Thoracic aorta (tissue), 2 donors: ENCODE measurements at places on chromosomes 5 and 9.

DNA sequence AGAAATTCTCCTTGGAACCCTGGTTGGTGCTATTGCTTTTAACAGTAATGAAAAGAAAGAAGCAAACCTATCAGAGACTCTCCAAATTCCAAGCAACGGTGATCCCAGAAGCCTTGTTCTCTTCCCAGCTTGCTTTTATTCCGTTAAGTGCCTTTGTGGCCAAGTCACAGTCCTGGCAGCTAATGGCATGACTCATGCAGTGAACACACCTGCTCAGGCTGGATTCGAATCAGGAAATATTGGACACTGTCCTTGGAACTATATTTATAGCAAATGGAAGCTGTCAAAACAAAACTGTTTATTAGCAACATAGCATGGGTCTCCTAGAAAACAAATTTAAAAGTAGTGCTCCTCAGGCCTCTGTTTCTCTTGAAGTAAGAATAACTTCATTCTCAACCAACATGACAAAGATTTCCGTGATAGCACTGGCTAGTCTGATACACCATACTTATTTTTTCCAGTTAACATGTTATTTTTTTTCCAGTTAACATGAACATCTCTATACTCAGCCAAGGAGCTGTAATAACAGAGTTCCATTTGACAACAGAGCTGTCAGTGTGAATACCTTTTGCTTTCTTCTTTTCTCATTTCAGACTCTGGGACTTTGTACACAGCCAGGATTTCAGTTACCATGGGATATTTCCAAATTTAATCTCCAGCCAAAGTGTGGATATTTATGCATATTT, 502.4 kb downstream of the GADD45G start:
- no peak for DNase-seq

DNA sequence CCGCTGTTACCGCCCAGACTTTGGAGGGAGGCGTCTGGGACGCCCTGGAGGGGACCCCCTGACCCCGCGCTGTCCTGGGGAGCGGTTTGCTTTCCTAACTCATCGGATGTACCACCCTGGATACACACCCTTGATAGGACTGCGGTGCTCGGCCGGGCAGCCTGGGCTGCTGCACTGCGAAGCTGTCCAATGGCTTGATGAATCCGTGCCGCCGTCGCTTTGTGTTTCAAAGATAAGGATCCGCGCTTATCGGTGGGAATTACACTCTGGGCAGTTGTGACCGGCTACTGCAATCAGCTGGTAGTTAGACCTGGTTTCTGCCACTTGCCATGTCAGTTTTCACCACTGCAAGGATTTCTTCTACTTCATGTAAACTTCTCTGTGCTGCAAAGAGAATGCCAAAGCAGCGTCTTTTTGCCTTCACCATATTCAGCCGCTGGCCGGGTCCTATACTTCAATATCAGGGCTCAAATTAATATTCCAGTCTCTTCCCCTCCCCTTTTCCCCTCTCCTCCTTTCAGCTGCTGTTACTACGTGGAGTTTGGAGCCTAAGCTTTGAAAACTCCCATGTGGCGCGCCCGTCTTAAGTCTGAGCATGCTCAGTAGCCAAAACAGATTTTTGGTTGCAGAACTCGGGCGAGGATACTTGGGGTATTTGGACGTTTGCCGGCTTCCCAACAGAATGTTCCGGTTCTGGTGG, 727 bp downstream of the SMAD5 start:
- no peak for DNase-seq

DNA sequence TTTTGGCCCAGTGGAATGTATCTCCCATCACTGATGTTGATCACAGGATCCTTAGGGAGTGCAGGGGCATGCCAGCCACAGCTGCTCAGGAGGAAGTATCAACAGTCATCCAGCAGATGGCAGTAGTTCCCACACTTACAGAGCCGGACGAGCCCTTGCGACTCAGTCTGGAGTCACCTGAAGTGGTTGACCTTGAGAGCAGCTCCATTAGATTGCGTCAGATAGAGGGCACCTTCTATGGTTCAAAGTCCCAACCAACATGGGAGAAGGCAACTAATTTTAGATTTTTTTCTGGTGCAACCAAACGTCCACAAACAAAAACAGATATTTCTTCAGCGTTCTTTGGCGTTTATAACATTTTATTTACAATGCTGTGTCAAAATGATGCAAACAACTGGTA, 124.5 kb downstream of the EGFLAM start:
- DNase-seq: no peak

GRCh38 chr9:68574150-68574549, 33.5 kb upstream of the TMEM252 start:
- DNase-seq: no peak

DNA sequence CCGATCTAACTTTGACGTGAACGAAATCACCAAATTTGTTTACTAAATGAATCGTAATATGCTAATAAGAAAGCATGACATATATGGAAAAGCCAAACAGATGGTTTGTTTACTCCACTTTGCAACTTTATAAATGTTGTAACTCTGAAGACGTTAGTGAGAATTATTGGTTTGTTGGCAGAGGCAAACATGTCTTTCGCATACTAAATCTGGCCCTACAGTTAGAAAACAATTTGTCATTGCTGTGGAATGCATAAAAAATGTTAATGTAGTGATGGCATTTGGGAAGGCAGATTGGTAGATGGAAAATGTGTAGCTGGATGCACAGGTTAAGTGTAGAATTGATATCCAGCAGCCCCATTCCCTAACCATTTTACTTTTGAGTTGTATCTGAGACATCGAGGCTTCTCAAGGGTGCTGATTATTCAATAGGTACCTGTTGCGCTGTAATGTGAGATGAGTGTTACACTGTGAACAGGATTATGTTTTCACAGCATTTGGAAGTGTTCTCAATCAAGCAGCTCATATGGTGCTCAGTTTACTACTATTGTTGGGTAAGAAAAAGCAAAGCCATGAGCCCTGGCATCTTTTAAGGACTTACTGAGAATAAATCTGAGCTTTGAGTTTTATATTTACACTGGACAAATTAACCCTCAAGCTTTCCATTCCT, 444.8 kb downstream of the BNC2 start:
- no peak for DNase-seq

DNA sequence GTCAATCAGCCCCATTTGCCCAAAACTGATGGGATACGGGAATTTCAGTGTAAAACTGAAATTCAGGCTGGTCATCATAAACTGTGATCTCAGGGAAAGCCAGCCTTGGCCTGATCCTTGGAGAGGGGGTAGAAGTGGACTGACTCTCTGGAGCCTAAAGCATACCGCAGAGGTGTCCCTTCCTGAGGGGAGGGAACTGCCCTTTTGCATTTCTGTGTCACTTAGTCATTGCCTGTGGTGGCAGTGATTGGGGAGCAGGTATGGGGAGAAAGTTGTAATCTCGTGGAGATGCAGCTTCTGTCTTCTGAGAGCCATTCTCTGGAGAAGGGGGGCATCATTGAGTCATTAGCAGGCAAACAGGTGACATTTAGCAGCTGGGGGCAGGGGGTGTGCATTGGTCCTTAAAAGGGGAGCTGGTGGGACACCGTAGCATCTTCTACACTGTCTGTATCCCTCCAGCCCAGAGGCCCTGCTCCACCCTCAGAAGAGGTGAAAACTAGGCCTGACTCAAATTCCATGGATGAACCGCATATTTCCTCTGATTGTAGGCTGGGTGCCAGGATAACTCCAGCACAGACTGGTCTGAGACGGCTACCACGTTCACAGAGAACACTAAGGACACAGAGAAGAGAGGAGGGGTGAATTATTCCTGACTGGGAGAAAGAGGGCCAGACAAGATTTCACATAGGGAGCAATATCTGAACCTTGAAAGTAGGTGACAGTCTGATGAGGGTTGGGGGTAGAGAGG, 143.3 kb downstream of the SEC61B start:
- no peak for DNase-seq

DNA sequence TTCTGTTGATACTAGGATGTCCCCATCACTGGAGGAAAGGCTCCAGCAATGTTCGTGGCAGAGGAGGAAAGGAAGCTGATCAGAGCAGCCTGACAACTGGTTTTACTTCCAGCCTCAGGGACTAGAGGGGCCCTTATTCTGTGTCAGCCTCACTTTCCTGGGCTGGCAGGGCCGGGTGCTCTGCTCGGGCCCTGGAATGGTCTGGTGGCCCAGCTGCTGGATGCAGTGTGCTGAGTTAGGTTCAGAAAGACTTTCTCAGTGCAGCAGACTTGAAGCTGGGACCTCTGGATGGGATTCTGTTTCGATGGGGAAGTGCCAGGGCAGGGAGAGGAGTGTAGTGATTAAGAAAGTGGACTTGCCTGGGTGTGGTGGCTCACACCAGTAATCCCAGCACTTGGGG, 81.0 kb downstream of the MACROH2A1 start:
- no peak for DNase-seq

DNA sequence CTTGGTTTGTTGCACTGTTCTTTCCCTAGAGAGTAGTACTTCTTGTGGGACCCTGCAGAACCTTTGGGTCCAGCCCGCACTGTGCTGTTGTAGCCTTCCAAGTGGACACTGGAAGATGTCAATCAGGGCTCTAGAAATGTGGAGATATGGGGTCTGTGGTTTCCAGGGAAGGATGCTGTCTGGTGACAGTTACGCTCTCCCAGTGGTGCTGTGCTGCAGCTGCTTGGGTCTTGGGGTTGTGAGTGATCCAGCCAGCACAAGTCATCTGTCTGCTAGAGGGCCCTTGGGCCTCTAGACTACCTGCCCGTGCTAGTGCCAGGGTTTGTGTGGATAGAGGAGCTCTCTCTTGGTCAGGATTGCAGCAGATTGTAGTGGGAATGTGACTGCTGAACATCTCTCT, 484.5 kb downstream of the DMAC1 start:
- no peak for DNase-seq

GRCh38 chr5:139698490-139699146, 50.5 kb downstream of the CXXC5 start:
- no peak for DNase-seq

DNA sequence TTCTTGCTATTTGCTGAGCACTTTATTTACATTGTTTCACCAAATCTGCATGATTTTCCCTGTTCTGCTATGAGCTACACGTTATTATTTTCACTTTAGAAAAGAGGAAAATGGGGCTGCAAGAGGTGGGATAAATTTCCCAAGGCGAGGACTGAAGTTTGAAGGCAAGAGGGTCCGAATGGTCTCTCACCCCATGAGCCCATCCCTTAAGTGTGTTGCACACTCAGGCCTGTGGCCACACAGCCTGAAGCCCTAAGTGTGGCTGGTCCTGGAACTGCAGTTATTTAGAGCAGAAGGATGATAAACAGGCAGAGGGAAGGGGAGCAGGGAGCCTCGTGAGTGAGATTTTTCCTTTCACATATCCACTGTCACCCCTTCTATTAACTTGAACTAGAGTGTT, 7.8 kb downstream of the PDE8B start:
- DNase-seq: no peak

GRCh38 chr9:137055385-137056364, 1.8 kb upstream of the ENTPD2 start:
- no peak for DNase-seq

DNA sequence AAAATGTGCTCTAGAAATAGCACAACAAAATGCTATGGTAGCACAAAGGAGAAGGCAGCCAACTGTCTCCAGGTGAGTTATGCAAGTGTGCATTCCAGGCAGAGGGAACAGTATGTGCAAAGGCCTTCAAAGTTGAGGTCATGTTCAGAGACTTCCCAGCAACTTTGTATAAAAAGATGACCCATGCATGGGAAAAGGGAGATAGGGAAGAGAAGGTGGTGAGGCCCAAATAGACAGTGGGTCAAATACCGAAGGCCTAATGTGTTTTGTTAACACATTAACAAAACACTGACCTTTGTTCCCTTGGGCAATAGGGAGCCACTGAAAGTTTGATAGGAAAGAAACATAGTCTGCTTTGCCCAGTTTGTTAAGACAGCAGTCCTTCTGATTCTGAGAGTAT, 445.3 kb downstream of the EBF1 start:
- no peak for DNase-seq

DNA sequence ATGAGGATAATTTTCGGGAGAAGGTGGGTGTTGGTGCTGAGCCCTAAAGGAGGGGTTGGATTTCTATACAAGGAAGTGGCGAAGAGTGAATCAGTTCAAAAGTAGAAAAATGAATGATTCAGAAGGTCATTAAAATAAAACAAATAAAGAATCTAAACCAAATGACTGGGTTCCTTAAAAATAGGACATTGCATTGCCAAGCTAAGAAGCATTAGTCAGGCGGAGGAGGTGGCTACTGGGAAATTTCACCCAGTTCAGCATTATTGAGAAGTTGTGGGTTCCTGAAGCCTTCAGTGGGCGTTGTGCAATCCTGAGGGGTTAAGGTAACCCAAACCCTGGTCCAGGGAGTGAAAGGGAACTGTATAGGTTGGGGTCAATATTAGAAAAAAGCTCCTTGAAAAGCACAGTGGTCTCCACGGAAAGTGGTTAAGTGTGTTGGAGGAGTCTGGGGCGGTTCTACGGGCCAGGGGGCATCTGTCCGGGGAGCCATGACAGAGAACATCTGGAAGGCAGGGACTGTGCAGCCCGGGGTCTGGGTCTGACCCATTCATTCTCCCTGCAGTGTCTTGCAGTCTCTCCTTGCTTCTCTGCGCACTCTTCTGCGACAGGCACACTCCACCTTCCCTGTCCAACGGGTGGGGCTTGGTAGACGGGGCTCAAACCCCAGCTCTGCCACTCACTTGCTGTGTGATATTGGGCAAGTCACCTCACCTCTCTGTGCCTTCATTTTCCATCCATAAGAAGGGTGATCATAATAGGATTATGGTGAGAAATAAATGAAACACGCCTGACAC, 27.6 kb upstream of the DUSP1 start:
- DNase-seq: peak; percentile 46

DNA sequence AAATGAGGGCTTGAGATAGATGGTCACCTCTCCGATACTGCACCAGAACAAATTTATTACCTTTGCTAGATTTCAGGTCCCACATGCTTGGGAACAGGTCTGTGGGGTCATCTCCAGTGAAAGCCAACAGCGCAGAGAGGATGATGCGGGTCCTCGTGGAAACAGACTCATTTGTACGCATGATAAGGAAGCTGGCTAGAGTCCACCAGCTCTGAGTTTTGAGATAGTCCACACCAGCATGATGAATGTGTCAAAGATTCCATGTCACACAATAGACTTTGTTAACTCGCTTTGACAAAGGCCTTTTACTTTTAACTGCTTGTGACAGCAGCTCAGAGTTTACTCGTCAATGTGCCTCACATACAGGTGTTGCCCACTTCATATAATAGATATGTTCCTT, 105.4 kb upstream of the TBCA start:
- DNase-seq: no peak
